ENCODE measurements at places on chromosomes 3 and 15.

DNA sequence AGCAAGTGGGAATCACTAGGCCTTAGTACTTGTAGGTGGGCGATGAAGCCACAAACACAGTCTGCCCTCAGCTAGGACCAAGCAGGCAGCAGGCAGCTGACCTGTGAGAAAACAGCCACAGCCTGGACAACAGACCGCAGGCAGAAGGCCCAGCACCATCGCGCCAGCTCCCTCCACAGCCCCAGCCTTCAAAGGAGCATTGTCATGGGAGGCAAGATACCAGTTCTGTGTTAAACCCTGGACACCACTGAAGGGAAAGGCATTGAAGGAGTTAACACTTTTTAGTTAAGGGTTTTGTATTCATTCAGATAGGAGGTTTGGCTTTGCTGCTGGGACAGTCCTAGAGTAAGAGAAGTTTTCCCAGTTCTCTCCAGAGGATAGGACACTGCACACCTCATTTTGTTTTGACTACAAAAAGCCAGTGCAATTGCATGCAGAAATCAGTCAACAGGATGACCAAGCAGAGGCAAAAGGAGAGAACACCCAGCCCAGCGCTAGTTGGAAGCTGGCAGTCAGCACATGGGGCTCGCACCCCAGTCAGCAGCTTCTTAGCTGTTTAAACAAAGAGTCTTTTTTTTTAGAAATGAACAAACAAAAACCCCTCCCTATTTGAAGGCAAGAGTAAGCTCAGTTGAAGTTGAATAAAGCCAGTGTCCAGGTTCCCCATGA, 286.1 kb upstream of the TPM1 start:
- H3K27me3 ChIP-seq: no peaks in the 10 kb centered on the region
- H3K27ac ChIP-seq: no peak overlapping the region
- H3K4me3 ChIP-seq: no peak overlapping the region
- H3K36me3 ChIP-seq: no peaks in the 10 kb centered on the region

DNA sequence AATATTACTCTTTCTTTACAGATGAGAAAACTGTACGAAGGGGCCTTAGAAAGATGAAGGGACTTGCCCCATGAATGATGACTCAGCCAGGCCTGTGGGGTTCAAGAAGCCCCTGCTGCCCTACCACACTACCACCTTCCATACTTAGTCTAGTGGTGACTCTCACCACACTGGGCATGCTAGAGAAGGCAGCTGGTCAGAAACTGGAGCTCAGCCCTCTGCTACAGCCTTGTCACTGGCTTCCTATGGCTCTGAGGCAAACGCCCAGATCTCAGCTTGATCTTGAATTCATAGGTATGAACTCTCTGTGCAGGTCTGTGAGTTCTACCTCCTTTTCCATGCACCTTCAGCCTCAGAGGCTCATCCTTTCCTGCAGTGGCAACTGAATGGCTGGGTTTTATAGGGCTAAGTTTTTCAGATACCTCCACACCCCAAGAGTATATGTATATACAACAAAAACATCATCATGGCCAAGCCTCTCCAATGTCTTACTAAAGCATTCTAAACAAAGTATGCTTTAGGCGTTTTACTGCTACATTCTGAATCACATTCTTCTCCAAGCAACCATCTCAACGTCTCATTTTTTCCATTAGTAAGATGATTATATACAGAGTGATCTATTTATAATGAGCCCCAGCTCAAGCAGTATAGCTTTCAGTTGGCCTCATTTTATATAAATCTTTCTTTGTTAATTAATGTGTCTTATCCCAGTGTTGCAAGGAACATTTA, 234.1 kb downstream of the GREM1 start:
- H3K4me3 ChIP-seq: no peak overlapping the region
- H3K4me1 ChIP-seq: no peaks in the 10 kb centered on the region
- no peak overlapping the region for H3K27ac ChIP-seq
- no peaks in the 10 kb centered on the region for H3K36me3 ChIP-seq
- DNase-seq: no peak

DNA sequence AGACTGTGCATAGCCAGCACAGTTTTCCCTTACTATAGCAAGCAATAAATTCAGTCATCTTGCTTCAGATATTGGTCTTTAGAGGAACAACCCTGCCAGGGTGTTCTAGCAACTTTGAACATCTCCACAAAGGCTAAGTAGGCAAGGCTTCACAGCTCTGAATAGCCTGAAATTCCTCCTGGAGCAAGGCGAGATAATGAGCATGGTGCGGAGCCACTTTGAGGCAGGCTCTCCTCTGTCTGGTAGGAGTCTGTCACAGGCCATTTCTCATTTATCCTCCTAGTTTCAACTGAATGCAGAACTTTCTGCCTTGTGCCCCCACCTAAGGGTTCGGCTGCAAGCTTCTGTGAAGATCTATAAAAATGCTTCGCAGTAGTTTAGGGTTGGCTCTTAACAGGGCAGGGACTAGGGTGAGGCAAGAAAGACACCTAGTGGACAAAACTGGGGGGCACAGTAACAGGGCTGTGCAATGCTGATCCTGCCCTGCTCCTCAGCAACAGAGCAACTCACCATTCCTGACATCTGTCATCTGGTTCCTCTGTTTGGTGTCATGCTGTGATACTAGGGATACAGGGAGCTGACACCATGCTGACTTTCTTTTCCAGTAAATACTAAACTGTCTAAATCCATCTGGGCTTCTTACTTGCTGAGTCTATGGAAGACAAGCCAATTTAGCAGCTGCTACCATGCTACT, 16.6 kb upstream of the EHHADH start:
- DNase-seq: no peak
- H3K27ac ChIP-seq: no peak overlapping the region
- no peaks in the 10 kb centered on the region for H3K36me3 ChIP-seq
- peaks cover 13% of the 10 kb centered on the region for H3K27me3 ChIP-seq

GRCh38 chr3:183892610-183893214, 8.0 kb upstream of the PARL start:
- H3K27ac ChIP-seq: no peak overlapping the region
- H3K4me3 ChIP-seq: no peak overlapping the region
- DNase-seq: peak; percentile 65
- no peaks in the 10 kb centered on the region for H3K36me3 ChIP-seq
- H3K4me1 ChIP-seq: no peaks in the 10 kb centered on the region
